ENCODE measurements at places on chromosomes 1 and 21.

- DNase-seq: no peak
Observed at GRCh38 chr1:244788493-244789275, 46.8 kb upstream of the COX20 start.

DNA sequence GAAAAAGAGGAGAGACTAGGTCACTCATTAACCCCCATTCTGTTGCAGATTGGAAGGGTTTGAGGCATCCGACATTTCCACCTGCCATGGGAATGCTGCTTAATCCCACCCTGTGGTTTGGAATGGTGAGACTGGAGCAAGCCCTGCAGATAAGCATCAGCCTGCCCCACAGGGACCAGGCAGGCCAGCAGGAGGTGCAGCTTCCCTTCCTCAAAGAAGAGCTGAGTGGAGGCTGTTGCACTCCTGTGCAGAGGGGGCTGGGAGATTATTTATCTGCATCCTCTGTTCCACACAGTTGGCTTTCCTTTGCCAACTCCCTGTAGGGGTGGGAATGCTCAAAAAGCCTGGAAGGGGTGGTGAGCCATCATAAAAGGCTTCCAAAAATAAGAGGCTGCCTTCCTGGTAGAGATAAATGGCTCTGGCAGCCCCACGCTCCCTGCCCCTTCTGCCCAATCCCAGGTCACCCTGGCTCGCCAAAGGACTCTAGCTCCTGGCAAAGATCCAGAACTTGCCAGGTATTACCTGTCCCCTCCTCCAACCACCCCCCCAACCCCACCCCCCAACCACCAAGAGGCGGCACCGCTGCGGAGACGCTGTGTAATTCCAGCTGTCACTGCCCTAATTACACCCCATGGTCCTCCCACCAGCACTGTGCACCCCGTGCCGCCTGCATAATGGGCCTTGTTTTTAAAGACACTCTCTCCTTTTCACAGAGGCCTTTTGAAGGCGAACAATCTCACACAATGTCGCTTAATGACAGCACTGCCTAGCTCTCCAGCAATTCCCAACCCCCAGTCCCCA lies 83.0 kb upstream of the ZC3H12A start:
- no peak for DNase-seq

- no peak for DNase-seq
Observed at GRCh38 chr1:200444478-200444877, 34.6 kb upstream of the ZNF281 start.

DNA sequence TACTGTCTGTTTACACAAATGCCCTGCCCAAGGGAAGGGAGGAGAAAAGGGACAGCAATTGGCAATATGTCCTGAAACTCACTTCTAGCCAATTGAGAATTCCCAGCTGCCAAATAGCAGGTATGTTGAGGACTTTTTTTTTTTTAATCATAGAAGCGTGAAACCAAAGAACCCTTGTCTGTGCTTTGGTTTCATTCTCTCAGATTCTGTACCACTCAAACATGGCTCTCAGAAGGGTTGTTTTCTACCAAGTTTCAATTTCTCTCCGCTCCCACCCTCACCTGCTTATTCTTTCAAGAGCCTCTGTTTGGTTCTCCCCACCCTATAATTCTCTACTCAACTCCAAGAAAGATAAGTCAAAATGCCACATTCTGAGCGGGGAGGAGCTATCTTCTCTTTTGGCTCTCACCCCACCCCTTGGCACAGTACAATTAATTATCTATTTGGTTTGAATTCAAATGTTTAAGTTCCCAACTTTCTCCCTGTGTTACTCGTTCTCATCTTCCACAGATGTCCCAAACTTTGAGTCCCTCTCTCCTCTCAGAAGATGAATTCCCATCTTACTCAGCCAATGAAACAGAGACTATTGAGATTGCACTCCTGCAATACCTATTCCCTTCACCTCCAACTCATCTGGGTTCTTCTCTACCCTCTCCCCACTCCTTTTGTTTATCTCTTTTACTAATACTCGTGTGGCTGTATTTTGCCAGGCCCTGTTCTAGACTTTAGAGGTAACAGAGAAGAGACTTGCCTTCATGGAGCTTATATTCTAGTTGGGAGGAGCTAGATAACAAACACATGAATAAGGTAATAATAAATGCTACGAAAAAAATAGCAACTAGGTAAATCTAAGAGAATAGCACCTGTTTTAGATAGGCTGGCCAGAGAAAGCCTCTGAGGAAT lies 3.9 kb upstream of the TP53BP2 start:
- no peak for DNase-seq

DNA sequence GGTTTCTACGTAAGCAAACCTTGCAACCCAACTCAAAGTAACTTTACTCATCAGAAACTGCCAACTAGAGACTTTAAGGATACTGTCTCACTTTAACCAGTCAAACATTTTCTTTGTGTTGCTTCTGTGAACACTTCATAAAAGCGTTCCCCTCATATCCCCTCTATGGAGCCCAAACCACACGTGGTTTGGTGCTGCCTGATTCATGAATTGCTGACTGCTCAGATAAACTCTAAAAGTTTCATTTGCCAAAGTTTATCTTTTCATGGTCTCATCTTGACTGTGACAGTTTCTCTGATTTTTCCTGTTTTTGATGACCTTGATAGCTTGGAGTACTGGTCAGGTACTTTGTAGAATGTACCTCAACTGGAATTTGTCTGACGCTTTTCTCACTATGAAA lies 14.6 kb upstream of the RWDD3 start:
- no peak for DNase-seq

- no peak for DNase-seq
Observed at GRCh38 chr1:1974834-1975233, 28.8 kb downstream of the CFAP74 start.

GRCh38 chr1:31936278-31936980 lies 1.7 kb downstream of the PTP4A2 start:
- no peak for DNase-seq

DNA sequence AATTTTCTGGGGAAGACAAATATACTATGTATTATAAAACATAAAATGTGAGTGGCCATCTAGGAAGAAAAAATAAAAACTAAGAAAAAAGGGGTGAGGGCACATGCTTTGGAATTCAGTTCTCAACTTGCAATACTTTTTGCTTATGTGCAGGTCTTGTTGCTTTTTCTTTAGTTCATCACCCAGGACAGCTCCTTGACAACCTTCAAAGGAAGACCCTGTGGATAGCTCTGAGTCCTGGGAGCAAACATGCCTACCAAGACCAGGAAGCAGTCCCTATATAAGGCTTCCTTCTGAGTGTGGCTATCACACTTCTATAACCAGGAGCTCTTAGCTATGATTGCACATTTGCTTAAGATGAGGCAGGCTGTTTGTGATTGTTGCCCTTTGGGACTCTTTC lies 78.0 kb downstream of the WDR64 start:
- no peak for DNase-seq

DNA sequence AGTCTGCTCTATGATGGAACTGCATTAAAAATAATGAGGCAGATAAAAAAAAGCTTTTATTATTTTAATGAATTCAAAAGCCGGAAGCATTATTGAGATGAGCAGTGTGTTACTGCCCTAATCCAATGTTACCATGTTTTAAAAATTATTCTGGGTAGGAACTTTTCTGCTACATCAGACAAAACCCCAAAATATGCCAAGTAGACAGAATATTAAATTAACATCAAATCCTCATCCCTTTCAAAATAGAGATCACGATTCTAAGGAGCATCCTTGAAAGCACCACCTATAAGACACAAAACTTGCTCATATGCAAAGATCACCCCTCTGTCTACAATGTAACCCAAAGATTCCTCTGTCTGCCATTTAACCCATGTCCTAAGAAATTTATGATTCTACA lies 357.5 kb downstream of the SMYD3 start:
- no peak for DNase-seq

- no peak for DNase-seq
Observed at GRCh38 chr1:89287181-89288050, 14.8 kb upstream of the GBP5 start.

DNA sequence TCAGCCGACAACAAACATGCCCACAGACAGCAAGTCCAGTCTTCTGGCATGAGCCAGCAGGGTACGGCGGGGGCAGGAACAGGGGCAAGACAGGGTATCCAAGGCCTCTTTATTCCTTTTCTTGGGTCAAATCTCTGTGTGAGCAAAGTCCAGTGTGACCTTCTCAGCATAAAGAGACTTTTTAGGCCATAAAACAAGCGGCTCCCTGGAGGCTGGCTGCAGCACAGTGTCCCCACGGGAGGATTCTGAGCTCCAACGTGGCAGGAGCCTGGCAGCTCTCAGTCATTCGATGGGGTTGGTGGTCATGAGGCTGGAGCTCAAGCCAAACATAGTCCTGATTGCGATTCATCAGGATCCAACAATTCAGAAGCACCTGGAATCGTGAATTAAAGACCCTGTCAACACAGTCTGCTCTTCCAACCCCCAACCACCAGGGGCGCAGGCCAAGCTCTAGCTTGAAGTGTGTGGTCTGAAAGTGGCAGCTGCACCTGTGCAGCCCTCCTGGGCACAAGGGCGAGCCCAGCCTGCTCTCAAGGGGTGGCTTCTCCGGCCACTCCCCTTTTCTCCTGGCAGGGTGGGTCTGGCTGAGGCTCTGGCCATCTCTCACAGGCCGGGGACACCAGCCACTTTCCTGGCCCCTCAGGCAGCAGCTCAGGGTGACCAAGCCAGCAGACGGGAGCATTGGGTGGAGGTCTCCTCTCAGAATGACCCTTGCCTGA lies 62.1 kb downstream of the SLC66A1 start:
- no peak for DNase-seq

DNA sequence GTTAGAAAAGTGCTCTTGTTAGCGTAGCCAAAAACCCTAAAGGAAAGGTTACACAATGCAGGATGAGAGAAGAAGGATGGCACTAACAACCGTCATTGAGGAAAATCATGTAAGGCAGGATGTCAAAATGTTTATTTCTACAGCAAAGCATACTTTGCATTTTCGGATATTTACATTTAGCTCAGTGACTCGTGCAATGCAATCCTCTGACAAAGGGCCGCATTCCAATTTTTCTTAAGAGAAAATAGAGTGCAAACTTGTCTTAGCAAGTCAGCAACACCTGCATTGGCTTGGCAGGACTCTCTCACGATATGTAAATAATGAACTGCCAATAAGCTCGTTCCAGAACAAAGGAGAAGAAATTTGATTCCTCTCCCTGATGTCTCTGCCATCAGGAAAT lies 33.3 kb downstream of the TIAM1 start:
- DNase-seq: no peak

DNA sequence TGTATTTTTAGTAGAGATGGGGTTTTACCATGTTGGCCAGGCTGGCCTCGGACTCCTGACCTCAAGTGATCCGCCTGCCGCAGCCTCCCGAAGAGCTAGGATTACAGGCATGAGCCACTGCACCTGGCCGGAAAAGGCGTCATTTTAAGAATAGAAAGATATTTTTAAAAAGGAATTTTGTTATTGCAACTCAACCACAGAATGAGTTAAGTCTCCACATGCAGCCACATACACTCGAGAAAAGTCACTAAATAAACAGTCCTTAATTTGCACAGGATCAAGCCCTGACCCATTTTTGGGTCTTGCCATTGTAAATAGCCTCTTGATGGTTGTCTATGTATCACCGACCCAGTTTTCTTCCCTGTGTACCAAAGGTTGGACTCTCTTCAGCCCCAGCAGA lies 85.5 kb downstream of the FBXO2 start:
- no peak for DNase-seq

DNA sequence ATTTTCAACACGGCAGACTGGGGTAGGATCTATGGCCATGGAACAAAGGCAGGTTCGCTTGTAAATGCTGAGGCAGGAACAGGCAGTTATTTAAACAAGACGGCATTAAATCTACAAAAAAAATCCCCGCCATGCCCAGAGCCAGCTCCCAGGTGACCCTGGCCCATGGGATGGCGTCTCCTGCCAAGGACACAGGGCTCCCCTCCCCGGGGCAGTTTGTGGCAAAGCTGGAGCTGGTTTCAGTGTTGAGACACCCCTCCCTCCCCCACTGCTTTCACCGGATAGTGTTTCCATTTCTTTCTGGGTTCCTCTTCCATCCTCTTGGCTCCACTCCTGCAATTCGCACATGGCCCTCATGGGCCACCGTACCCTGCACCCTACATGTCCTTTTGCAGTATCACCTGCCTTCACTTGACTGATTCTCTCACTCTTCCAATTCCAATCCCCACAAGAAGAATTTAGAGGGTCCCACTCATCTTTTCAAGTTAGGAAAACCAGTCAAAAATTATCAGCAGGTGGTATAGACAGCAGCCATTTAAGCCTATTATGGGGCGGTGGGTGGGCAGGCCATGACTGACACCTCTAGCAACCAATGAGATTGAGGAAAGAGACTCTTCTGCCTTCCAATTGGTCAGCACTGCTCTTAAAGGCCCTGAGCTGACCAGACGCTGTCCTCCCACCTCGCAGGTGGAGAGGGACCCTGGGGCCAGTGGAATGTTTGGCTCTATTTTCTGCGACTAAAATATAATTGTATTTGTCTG lies 52.0 kb downstream of the OLIG1 start:
- DNase-seq: peak; percentile 30

GRCh38 chr1:2482588-2482987 lies 6.5 kb downstream of the PLCH2 start:
- DNase-seq: no peak

DNA sequence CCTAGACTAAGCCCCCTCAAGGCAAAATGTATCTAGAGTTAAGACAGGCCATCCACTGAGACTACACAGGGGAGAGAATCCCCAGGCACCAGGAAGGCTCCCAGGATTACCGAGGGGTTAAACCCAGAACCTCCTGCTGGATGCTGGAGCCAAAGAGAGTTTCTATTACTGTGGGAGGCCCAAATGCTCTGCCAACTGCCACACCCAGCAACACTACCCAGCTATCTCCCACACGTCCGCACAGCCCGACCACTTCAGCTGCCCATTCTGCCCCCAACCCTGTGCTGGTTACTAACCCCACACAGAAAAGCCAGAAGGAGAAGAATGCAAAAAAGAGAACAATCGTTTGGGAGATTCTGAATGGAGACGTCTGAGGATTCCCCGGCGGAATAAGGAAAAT lies 63.6 kb downstream of the CD46 start:
- no peak for DNase-seq

- DNase-seq: no peak
Observed at GRCh38 chr1:169308313-169309039, 59.1 kb downstream of the NME7 start.

DNA sequence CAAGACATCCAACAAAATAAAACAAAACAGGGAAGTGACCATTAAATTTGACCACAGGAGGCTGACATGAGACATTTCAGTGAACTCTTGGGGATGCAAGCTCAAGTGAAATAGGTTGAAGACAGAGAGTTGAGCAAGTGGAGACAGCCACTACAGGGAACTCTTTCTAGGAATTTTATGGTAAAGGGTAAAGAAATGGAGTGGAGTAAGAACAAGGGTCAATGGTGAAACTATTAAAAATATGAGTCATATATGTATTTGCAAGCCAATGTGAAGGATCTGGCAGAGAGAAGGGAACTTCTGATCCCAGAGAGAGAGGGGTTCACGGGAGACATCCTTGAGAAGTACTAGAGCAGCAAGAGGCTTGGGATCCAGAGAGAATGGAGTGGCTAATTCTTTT lies 9.1 kb upstream of the TRABD2B start:
- DNase-seq: no peak

DNA sequence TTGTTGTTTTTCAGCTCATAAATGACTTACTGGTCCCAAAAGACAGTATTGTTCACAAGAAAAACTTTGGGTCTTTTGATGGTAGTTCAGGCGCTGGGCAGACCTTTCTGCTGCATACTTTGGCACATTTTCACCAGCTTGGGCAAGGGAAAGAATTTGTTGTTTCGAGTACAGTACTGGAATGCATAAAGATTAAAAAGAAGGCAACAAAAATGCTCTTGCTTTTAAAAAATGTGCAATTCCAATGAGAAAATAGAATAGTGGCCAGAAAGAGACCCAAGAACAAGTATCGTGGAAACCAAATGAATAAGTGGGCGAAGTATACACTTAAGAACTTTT lies 56.0 kb downstream of the CLIC6 start:
- DNase-seq: no peak
